ENCODE measurements at places on chromosomes 13 and 19. TPM values are rescaled to one million over a fixed set of nuclear protein-coding genes. Genes with fewer than 3 reads are reported as not detected.

C19orf33 gene
- total RNA-seq: 6.7 TPM

NUMBL gene
- total RNA-seq: 16.8 TPM

LYPD3 gene
- total RNA-seq: 0.19 TPM

GRCh38 chr13:29693275-29693945, 97.9 kb upstream of the SLC7A1 start:
- DNase-seq: no peak

GRCh38 chr19:5913739-5914357, at the start of gene CAPS:
Gene CAPS, plus strand, starts transcription at chr19:5914254. Its CDS starts 153 bp downstream, at chr19:5914407.
- DNase-seq: no peak

GRCh38 chr19:18735752-18736151, 52.3 kb downstream of the CRTC1 start:
- no peak for DNase-seq

DNA sequence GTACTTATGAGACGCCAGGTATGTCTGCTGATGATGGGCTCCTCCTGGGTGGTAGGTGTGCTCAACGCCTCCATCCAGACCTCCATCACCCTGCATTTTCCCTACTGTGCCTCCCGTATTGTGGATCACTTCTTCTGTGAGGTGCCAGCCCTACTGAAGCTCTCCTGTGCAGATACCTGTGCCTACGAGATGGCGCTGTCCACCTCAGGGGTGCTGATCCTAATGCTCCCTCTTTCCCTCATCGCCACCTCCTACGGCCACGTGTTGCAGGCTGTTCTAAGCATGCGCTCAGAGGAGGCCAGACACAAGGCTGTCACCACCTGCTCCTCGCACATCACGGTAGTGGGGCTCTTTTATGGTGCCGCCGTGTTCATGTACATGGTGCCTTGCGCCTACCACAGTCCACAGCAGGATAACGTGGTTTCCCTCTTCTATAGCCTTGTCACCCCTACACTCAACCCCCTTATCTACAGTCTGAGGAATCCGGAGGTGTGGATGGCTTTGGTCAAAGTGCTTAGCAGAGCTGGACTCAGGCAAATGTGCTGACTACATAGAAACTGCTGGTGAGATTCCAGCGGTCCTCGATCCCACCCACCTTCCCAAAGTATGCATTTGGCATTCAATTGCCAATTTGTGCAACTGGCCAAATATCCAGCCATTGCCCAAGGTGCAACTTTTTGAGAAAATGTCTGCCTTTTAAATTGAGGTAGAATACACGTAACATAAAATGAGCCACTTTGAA, 10.2 kb downstream of the OR2Z1 start:
- no peak for DNase-seq

GRCh38 chr19:6087074-6087571, 23.2 kb downstream of the RFX2 start:
- DNase-seq: no peak

- DNase-seq: no peak
Observed at GRCh38 chr13:110343241-110343865, 36.3 kb downstream of the COL4A2 start.

Measured in Right ventricle myocardium inferior (tissue), 1 donor.